Calu3 (cell line): ENCODE measurements at places on chromosomes 6 and 20. TPM values are rescaled to one million over a fixed set of nuclear protein-coding genes. Genes with fewer than 3 reads are reported as not detected.

The TSHZ2 gene
- total RNA-seq, result not detected in 2 replicates

GRCh38 chr20:61447952-61448351 is 195.9 kb downstream of the CDH4 start:
- DNase-seq, result no peak

- DNase-seq, result no peak
These were observed 83.8 kb downstream of the UST start for GRCh38 chr6:148830614-148831013.

- DNase-seq, result no peak
These were observed 2.2 kb upstream of the RWDD1 start for GRCh38 chr6:116568821-116569755.
